ENCODE measurements at places on chromosomes 4 and X.

DNA sequence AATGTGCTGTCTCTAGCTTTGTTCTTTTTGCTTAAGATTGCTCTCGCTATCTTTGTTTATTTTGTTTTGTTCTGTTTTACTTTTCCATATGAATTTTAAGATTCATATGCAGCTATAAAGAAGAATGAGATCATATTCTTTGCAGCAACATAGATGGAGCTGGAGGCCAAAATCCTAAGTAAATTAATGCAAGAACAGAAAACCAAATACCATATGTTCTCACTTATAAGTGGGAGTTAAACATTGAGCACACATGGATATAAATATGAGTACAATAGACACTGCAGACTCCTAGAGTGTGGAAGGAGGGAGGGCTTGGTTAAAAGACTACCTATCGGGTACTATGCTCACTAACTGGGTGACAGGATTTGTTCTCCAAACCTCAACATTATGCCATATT is 237.8 kb downstream of the TRAM1L1 start:
- no peak for DNase-seq

DNA sequence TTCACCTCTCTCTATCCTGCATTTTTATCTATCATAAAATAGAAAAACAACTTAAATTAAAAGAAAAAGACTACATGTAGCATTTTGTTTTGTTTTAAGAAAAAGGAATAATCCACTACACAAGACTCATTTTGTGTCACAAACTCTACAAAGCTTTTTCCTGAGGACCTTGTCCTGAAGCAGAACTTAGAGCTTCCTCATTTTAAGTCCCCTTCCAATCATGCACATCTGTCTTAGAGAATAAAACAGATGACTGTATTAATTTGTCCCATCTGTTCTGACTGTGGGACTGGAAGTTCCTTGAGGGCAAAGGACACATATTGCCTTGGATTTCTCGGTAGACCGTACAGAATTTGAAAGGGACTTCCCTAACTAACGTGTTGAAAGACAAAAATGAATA is 218.5 kb downstream of the COL25A1 start:
- no peak for DNase-seq

DNA sequence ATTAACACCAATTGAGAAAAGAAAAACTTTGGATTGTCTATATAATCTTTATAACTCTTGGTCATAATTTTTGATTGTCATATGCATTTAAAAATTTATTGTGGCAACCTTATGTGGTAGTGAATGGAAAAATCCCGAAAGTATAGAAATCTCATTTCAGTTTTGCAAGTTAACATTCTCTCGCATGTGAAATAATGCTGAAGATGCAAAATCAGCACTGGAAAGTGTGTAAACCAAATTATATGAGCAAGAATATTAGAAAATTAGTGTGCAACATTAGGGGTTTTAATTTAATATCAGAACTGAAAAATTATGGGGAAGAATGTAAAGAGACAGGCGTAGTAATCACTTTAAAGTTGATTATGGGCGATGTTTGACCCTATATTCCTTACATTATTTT is 1472.8 kb downstream of the PCDH7 start:
- DNase-seq: no peak

DNA sequence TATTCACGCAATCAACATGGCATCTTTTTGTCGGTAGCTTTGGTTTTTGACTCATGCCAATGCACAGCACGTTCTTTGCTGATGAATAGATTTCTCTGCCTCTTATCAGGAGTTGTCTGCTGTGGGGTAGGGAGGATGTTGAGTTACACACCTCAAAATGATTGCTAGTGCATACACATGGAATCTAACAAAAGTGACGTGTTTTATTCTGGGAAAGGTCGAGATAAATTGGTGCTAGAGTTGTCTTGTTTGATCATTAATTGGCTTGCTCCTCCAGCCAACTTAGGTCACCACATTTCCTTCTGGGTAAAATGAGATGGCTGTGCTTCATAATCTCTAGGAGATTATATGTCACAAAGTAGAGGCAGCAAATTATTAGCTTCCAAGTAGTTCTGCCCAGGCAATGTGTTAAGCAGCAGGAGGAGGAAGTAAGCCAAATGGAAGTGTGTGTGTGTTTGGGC is 3.9 kb downstream of the RAB9A start:
- DNase-seq: no peak

DNA sequence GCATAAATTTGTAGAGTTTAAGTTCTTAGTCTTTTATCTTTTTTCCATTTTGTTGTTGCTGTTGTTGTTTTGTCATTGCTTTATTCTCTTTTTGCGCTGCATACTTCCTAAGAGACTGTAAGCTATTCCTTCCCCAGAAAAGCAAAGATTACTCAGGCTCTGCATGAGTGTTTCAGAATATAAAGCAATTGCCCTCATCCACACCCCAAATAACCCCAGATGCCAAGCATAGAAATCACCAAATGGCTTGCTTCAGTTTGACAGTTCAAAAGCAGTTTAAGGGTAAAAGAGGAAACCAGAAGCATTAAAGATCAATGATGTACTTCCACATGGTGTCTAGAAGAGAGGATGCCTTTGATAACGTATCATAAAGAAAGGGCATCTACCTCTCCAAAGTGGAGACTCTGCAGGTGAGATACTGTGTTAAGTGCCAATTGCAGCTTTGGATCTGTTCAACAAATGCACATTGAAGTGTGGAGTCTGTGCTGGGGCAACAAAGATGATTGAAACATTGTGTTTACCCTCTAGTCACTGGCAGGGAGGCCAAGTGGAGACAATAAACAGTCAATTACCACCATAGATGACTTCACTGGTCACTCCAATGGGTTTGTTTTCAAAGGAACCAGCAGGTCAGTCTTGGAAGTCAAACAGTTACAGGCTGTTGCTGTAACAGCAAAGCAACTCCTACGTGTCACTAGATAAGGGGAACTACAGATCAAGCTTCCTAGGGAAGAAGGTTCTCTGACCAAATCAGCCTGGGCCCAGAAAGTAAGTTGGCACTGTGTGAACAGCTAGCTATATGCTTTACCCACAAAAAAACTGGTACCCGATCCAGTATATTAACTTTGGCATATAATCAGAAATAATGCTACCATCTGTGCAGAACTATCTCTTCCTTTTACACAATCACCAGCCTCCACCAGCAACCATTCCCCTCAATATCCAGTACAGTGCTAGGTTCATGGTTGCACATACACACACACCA is 40.6 kb upstream of the IL21 start:
- DNase-seq: no peak

GRCh38 chr4:33025236-33025635 is 2305.1 kb downstream of the PCDH7 start:
- DNase-seq: no peak

DNA sequence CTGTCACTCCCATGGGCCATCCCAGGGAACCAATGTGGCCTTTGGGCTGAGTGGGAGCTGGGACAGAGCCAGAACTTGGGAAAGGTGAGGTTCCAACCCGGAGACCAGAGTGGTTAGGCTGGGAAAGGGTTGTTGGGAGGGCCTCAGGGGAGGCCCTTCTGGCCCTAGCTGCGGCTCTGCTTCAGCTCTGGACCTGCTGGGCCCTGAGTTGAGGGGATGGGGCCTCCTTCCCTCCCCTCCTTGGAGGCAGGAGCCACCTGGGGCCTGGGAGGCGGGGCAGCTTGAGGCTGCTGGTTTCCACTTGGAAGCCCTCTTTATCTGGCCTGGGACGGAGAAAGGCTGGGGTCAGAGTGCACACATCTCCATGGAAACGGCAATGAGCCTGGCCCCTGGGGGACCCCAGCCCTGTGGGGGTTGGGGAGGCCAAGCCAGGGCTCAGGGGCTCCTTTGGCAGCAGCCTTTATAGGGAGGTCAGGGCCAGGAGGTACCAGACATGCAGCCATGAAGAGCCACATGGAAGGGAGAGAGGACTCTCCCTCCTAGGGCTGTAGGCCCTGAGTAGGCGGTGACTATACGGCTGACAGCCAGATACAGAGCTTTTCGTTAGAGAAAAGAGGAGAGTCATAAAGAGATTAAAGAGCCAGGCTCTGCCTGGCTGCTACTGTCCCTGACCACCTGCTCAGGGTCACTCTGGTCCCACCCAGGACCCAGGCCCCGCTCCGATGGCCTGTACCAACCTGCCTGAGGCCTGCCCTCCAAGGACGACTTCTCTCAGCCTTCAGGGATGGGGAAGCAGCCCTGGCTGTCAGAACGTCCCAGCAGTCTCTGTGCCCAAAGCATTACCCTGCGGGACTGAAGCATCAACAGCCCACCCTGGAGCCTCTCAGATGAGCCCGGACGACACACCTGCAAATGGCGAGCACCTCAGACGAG is 6.9 kb upstream of the NSD2 start:
- no peak for DNase-seq

- no peak for DNase-seq
Observed at GRCh38 chr4:125319311-125319710, 4.6 kb downstream of the FAT4 start.

DNA sequence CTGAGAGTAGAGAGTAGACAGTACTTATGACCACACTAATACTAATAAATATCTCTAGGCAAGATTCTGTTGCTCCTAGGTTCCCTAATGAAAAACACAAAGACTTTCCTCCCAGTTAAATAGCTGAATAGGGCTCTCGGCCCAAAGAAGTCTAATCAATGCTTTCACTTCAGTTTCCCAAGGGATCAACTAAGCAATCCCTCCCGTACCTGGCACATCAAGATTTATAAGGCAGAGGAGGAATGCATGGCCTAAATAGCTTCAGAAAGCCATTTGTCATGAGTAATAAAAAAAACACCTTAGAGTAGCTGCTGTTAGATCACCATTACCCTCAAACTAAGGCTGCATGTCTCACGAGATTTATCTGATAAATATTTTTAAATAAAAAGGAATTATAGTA is 56.8 kb upstream of the EXOC1L start:
- no peak for DNase-seq

DNA sequence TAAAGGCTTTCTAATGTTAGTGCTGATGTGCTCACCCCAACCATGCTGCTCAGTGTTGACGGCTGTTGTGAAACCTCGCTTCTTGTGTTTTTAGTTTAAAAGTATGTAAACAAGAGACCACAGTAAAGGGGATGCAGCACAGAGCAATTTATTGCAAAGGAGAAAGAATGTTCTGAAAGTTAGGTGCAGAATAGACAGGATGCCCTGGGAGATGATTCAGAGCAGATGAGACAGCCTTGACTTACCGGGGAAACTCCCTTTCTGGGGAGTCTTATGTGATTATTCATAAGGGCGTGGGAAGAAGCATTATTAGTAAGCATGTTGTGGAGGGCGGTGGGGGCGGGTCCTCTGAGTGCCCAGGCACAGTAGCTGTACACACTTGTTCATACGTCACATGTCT is 47.7 kb downstream of the EVC start:
- no peak for DNase-seq

- no peak for DNase-seq
Observed at GRCh38 chrX:42028109-42028508, 104.8 kb upstream of the CASK start.

GRCh38 chr4:122858705-122859104 is 32.1 kb downstream of the FGF2 start:
- DNase-seq: no peak

GRCh38 chr4:150209140-150209829 is 131.0 kb downstream of the DCLK2 start:
- no peak for DNase-seq

DNA sequence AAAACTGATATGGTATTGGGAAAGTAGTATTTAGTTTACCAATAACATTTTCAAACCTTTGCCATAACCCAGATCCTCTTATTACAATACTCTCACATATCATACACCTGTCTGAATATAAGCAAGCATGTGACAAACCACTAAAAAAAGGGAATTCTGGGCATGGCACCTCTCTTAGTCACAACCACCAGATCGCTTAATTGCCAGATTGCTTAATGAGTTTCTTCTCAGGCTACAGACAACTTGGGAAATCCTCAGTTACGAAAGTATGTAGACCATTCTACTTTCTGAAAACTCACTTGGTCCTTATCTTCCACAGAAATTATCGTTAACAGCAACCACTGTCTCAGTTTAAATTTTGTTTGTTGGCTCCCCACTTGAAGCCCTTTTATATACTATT is 2.1 kb downstream of the NAF1 start:
- no peak for DNase-seq

GRCh38 chrX:635428-636090 is 5.0 kb downstream of the SHOX start:
- DNase-seq: no peak

DNA sequence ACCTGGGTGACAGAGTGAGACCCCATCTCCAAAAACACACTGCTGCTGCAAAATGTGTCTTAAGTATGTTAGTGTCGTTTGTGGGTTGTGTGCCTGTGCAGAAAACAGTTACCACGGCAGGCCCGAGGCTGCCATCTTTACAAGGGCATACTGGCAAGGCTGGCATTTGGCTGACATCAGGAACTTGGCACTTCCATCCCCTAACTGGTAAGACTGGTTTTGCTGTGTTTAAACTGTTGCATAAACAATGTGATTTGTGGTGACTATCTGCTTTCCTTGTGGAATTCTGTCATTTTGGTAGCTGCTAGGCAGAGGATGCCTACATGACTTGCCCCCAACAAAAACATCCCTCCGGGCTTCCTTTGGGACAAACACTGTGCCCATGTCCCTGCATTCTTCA is 12.3 kb downstream of the LRP2BP start:
- no peak for DNase-seq

GRCh38 chrX:43467608-43468234 is 188.4 kb upstream of the MAOA start:
- no peak for DNase-seq

DNA sequence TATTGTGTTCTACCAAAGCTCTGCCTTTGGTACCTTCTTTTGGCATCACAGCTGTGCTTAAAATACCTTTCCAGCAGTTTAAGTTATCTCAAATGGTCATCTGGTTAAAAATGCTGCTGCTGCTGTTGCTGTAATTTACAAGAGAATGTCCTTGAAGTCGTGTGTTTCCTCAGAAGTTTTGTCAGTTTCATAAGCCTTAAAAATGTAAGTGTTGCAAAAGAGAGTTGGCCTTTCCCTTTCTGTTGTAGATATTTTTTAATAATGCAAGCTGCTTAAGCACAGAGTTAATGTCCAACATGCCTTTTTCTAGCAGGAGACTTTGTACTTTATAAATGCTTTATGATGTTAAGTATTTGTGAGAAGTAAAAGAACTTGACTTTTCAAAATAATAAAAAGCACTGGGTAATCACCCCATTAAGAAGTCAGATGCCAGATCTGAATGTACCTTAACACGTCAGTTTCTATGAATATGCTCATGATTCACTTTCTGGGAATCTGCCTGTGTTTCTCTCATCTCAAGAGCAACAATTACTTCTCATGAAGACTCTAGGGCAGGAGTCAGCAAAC is 35.3 kb upstream of the TENM3 start:
- no peak for DNase-seq

GRCh38 chrX:130083656-130084382 is 26.5 kb downstream of the ELF4 start:
- no peak for DNase-seq

DNA sequence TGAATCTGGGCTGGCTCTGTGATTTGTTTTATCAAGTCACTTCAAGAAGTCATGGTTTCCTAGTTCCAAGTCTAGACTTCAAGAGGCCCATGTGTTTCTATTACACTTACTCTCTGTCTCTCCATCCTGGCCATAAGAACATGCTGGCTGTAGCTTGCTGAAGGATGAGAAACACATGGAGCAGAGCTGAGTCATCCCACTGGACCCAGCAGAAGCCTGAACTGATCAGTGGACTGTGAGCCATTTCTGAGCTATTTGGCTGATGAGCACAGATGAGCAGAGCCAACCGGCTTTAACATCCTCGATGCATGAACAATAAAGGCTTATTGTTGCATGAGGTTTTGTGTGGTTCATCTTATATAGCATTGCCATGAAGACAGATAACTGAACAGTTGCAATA is 290.6 kb upstream of the BOD1L1 start:
- DNase-seq: no peak

- no peak for DNase-seq
Observed at GRCh38 chrX:39679497-39680157, 418.1 kb downstream of the BCOR start.

GRCh38 chr4:155371432-155372043 is 5.2 kb downstream of the MAP9 start:
- DNase-seq: no peak
